ENCODE measurements at places on chromosomes 6 and 20. TPM values are rescaled to one million over a fixed set of nuclear protein-coding genes. Genes with fewer than 3 reads are reported as not detected.

Gene SFT2D1
- 28.0 TPM for total RNA-seq

Gene STXBP5
- 13.0 TPM for total RNA-seq

Gene EPPIN
- total RNA-seq: 0.68 TPM

Gene ENPP1
- total RNA-seq: 6.9 TPM

GRCh38 chr20:4069751-4070150, 54.4 kb upstream of the RNF24 start:
- DNase-seq: no peak

DNA sequence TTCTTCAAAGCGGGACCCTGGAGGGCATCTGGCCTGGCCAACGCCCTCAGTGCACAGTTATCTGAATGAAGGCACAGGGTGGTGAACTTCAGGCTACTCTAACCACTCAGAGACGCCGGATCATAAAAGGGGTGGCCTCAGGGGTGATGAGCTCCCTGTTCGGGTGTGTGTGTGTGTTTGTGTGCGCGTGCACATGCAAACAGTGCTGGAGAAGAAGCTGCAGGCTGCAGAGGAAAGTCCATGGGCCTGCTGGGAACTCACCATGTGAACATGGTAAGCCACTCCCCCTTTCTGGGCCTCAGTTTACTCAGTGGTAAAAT, 42.0 kb downstream of the KIAA1755 start:
- no peak for DNase-seq

DNA sequence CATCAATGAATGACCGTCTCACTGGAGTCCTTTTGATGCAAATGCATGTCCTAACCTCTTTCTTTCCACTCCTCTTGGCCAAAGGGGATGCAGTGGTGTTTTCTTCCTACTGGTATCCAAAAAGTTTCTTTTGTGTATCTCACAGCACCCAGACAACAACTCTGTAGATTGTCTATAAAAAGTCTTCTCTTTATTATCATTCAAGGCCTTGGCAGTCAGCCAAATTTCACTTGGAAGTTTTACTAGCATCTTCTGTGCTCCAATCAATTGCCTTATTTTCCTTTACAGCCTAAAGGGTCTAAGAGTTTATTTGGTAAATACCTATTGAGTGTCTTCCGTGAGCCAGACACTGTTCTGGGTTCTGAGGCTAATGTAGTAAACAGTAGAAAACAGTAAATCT, 150.2 kb upstream of the RNF217 start:
- no peak for DNase-seq

DNA sequence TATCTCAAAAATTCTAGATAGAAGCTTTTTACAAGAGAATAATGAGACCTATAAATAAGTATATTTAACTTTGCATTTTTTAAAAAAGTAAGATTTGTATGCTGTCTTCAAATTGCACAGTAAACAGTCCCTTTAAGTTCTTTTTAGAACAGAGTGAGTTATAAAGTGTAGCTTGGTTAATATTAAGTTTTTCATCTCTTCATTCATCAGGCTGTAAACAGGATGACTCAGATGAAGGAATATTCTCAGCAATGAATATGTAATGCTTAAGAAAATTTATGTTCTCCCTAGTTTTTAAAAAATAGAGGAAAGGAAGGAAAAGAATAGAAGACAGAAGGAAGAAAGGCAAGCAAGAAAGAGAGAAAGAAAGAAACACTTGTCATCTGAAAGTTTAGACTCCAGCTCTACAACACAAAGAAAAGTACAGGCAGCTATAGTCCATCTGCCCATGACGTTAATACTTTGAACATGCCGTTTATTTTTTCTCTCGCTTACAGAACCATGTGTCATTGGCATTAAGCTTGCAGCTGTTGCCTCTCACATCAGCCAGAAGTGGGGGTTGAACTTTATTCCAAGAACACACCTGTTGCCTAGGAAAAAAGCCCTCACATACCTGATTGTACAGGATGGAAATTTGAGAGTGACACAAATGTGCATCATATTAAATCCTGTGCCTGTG, 36.1 kb downstream of the CAP2 start:
- DNase-seq: no peak

GRCh38 chr6:169212436-169212835, 41.2 kb downstream of the THBS2 start:
- DNase-seq: no peak

DNA sequence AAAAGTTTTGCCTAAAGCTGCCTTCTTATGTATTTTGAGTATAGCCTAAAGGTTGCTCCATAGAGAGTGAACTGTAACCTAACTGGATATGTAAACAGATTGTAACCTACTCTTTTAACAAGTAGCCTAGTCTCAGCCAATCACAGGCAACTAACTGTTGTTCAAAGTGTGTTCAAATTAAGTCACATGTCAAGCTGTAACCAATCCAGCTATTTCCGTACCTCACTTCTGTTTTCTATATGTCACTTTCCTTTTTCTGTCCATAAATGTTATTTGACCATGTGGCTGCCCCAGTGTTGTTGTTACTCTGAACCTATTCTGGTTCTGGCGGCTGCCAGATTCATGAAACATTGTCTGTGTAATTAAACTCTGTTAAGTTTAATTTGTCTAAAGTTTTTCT, 47.4 kb upstream of the RNGTT start:
- no peak for DNase-seq

DNA sequence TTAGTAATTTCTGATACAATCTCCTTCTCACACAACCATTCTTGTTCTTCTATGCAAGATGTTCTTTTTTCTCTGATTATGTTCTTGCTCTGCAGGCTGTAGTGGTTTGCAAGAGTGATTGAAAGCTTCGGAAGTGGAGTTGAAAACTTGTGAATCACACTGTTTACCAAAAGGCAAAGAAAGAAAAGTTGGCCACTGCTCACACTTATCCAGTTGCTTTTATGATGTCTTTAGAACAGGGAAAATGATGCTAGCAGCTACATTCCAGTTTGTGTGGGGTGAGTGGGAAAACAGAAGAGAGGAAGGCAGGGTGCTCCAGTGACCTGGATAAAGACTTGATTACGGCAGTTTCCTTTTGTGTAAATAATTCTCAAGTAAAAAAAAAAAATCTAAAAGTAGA, 583.3 kb downstream of the TENT5A start:
- no peak for DNase-seq

- DNase-seq: no peak
Measured at GRCh38 chr6:124963416-124963785, 1.2 kb downstream of the RNF217 start.

DNA sequence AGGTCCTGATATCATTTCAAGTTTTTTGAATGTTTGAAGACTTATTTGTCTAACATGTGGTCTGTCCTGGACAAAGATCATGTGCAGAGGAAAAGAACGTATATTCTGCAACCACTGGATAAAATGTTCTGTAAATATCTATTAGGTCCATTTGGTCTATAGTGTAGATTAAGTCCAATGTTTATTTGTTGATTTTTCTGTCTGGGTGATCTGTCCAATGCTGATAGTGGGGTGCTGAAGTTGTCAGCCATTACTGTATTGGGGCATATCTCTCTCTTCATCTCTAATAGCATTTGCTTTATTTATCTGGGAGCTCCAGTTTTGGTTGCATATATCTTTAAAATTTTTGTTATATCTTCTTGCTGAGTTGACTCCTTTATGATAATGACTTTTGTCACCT, 258.4 kb upstream of the CITED2 start:
- no peak for DNase-seq

GRCh38 chr20:58149437-58150091, 78.9 kb downstream of the ANKRD60 start:
- no peak for DNase-seq

DNA sequence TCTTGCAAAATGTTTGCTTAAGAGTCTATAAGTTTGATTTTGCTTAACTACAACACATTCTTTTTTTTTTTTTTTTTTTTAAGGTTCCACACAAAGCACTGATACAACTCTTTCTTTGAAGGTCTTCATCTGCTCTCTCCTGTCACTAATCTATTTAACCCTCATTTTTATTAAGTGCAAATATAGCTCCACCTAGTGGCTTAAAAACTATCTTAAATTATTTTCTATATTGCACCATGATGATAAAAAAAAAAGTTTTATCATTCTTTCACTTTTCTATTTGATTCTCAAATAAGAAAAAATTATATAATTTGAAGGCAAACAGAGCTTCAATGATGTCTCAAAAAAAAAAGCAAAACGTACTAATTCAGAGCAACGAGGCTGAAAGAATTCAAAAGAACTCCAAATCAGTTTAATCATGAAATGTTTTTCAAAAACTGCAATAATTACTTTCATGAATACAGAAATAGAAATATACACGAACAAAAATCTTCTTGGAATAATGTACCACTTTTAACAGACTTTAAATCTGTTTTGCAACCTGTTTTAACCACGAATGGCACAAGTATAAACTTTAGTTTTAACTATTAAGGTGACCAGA, 12.8 kb downstream of the ESF1 start:
- no peak for DNase-seq

Measured in left cardiac atrium (tissue), 4 donors.